ENCODE measurements at places on chromosomes 7 and 10. TPM values are rescaled to one million over a fixed set of nuclear protein-coding genes. Genes with fewer than 3 reads are reported as not detected.

LIPK gene
- not detected for total RNA-seq

ENTPD1 gene
- total RNA-seq, result 41.6 TPM

TMEM26 gene
- not detected for total RNA-seq

PDE6C gene
- not detected for total RNA-seq

PHYHIPL gene
- total RNA-seq, result not detected

ZPBP gene
- not detected for total RNA-seq

OGDHL gene
- total RNA-seq, result not detected

MBL2 gene
- not detected for total RNA-seq

CYP2C19 gene
- total RNA-seq, result not detected

EVX1 gene
- not detected for total RNA-seq

MTPN gene
- 43.5 TPM for total RNA-seq

TMEM229A gene
- total RNA-seq, result not detected

SLC4A2 gene
- total RNA-seq, result 390 TPM

NEUROG3 gene
- total RNA-seq, result not detected

HMX3 gene
- total RNA-seq, result not detected

MAGI2 gene
- total RNA-seq, result 4.0 TPM

ALOX5 gene
- 23.1 TPM for total RNA-seq

UBE2D4 gene
- 13.1 TPM for total RNA-seq

RAB19 gene
- total RNA-seq, result not detected

MUC12 gene
- total RNA-seq, result 0.85 TPM

YAE1 gene
- total RNA-seq, result 3.3 TPM

HABP2 gene
- total RNA-seq, result not detected

LIPA gene
- total RNA-seq, result 57.9 TPM

UBE2D1 gene
- 4.2 TPM for total RNA-seq

GOLGA7B gene
- 0.11 TPM for total RNA-seq

ELN gene
- total RNA-seq, result 395 TPM

KCP gene
- 1.2 TPM for total RNA-seq

CLCN1 gene
- total RNA-seq, result not detected

TMEM130 gene
- 33.6 TPM for total RNA-seq

LHFPL3 gene
- total RNA-seq, result not detected

CALML3 gene
- not detected for total RNA-seq

FXYD4 gene
- total RNA-seq, result not detected

DUSP5 gene
- 26.9 TPM for total RNA-seq

PAPOLB gene
- not detected for total RNA-seq

RBP3 gene
- total RNA-seq, result not detected

GBX1 gene
- total RNA-seq, result not detected

ZC3HAV1L gene
- 29.1 TPM for total RNA-seq

TMEM236 gene
- total RNA-seq, result not detected

DTX2 gene
- 61.9 TPM for total RNA-seq

ZFYVE27 gene
- 62.2 TPM for total RNA-seq

ARMS2 gene
- total RNA-seq, result not detected

SPDYE16 gene
- not detected for total RNA-seq

SFTPA1 gene
- not detected for total RNA-seq

SGPL1 gene
- 6.2 TPM for total RNA-seq

A1CF gene
- not detected for total RNA-seq

PAX4 gene
- not detected for total RNA-seq

MEPCE gene
- total RNA-seq, result 32.9 TPM

DDC gene
- not detected for total RNA-seq

C7orf57 gene
- total RNA-seq, result not detected

UFSP1 gene
- total RNA-seq, result 0.53 TPM

SPDYE6 gene
- not detected for total RNA-seq

WNT2 gene
- 6.1 TPM for total RNA-seq

ACTL6B gene
- not detected for total RNA-seq

SYT15B gene
- 68.3 TPM for total RNA-seq

UPK3B gene
- total RNA-seq, result 7.6 TPM

GPR37 gene
- not detected for total RNA-seq

AS3MT gene
- total RNA-seq, result 1.4 TPM

TACC2 gene
- 69.1 TPM for total RNA-seq
